ENCODE measurements at places on chromosomes 6 and 20.

- DNase-seq = no peak
Observed at GRCh38 chr20:17530153-17530552, 1.0 kb downstream of the BFSP1 start.

- no peak for DNase-seq
Observed at GRCh38 chr20:38132156-38132909, 32.7 kb downstream of the TGM2 start.

DNA sequence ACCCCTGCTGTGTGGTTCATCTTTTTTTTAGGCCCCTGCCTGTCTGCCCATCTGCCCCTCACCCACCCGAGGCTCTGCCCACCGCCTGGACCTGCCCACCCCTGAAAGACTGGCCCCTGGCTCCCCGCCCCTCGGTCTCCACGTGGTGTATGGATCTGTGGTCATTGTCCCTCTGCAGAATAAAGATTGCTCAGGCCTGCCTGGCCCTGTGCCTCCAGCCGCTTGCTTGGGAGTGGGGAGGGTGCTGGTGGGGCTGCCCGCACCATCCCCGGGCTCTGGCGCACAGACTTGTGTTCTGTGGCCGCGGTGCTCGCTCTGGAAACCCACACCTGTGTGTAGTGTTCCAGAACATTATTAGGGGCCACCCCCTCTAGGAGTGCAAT is 1.6 kb downstream of the MAP1LC3A start:
- peak; percentile 29 for DNase-seq

- no peak for DNase-seq
Observed at GRCh38 chr6:151690768-151691562, 116.5 kb upstream of the ESR1 start.

- DNase-seq = no peak
Observed at GRCh38 chr20:4855555-4855954, 133.8 kb downstream of the PRND start.

GRCh38 chr6:81938014-81938856 is 185.8 kb upstream of the TENT5A start:
- DNase-seq = no peak

Measured in occipital lobe (tissue), 3 donors.